NCI-H1092 (cell line): ENCODE measurements at places on chromosomes 4 and X.

DNA sequence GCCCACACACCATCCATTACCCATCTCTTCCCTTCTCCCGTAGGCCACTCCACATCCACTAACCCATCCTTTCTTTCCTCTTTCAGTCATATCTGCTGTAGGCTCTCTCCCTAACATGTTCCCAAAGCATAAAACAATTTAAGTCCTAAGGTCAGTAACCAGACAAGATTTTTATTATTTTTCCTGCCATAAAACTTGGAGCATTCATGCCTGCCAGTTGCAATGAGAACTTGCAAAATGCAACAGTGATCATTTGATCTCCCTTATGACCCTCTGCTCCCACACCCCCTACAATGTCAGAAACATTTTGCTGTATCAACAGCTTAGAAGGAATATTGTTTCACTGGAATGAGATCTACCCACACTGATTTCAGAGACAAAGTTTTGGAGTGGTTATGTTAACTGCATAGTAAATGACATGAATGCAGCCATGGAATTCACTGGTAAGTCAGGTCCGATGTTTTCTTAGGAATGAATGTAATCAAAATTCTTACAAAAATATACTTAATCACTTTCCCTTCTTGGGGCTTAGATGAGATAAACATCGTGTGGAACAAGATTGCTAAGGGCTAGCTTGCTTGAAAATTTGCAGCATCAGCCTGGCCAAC lies 5.7 kb downstream of the NIPAL1 start:
- no peak for DNase-seq

DNA sequence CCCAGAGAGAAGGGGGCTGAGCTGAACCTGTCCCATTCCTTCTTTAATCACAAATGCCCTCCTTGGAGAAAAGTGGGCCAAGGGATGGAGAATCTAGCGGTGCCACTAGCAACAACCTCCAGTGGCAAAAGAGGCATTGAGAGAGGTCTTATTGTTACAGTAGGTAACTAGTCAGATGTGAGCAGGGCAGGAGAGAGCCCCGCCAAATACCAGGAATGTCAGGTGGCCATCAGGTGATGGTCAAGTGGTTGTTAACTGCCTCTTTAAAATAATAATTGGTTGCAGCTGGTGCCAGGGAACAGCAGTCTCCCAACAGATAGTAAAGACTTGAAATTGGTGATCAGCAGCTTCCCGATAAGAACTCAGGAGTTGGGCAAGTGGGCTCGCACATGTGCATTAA lies 116.1 kb downstream of the EVC2 start:
- no peak for DNase-seq

DNA sequence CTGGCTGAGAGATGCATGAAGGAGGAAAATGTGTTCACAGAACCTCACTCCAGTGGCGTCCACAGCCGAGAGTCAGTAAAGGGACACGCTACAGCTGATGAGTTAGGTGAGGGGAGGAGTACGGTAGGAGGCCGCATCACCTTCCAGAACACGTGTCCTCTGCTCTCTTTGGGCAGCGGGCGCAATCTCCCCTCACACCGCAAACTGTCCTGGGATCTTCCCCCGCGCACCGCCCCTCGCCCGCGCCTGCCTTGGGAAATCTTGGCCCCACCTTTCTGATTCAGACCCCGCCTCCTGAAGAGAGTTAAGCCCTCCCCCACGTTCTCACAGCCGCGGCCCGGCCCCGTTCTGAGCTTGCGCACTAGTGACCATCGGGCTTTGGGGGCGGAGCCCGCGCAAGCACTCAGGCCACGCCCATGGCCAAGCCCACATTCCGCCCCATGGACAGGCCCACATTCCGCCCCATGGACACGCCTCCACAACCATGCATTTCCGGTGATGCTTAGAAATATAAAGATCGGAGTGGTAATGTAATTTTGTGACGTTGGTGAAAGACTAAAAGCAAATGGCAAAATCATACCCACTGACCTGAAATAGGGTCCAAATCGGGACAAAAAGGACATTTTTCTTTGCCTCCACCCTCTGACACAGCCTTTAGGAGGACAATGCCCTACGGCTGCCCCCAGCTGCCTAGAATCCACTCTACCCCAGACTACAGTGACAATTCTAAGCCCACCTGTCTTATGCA lies 13.3 kb downstream of the SMIM10 start:
- peak; percentile 89 for DNase-seq

DNA sequence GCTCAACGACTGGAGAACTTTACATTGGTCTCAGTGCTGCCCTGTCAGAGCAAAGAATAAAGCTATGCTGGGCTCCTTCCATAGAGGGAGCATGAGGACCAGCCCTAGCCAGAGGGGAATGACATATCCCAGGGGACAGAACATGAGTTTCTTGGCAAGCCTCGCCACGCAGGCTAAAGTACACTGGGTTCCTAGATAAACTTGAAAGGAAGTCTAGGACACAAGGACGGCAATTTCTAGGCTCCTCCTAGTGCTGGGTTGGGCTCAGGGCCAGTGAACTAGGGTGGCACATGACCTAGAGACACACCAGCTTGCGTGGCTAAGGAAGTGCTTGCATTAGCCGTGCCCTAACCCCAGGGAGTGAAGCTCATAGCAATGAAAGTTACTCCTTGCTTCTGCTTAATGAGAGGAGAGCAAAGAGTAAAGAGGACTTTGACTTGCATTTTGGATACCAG lies 141.0 kb downstream of the MAB21L2 start:
- DNase-seq, result no peak

GRCh38 chr4:94570558-94570957 lies 118.8 kb downstream of the PDLIM5 start:
- DNase-seq, result no peak

GRCh38 chr4:76607266-76607799 lies 172.3 kb downstream of the SHROOM3 start:
- no peak for DNase-seq

DNA sequence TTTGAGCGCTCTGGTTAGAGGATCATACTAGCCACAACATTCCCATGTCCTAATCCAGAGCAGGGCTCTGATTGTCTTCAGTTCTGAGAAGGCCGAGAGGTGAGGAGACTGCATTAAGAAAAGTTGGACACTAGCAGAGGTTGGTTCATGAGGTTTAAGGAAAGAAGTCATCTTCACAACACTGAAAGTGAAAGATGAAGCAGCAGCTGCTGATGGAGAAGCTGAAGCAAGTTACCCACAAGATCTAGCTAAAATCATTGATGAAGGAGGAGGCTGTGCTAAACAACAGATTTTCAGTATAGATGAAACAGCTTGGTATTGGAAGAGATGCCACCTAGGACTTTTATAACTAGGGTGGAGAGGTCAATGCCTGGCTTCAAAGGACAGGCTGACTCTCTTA lies 36.8 kb downstream of the RAP1GDS1 start:
- DNase-seq, result no peak

- no peak for DNase-seq
Observed at GRCh38 chr4:154490234-154490582, 1.4 kb downstream of the DCHS2 start.

DNA sequence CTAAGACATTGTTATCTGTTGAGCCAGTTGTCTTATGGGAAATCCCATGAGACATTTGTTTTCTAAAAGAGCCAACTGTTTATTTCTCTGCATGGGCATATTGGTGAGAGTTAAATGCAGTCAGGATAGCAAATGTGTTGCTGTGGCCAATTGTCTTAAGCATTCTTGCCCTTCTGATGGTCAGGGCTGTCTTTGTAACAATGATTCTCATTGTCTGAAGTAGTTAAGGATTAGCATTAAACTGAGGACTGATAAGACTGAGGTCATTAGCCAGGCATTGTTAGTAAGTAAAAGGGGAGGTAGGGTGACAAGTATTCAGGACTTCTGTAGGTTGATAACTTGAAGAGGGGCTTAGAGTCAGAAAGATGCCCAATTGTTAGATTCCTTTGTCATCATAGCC lies 11.2 kb upstream of the MORF4L2 start:
- no peak for DNase-seq
